ENCODE measurements at places on chromosomes 1 and 21. TPM values are rescaled to one million over a fixed set of nuclear protein-coding genes. Genes with fewer than 3 reads are reported as not detected.

DSTYK gene
- 6.1 TPM for polyA plus RNA-seq

DNA sequence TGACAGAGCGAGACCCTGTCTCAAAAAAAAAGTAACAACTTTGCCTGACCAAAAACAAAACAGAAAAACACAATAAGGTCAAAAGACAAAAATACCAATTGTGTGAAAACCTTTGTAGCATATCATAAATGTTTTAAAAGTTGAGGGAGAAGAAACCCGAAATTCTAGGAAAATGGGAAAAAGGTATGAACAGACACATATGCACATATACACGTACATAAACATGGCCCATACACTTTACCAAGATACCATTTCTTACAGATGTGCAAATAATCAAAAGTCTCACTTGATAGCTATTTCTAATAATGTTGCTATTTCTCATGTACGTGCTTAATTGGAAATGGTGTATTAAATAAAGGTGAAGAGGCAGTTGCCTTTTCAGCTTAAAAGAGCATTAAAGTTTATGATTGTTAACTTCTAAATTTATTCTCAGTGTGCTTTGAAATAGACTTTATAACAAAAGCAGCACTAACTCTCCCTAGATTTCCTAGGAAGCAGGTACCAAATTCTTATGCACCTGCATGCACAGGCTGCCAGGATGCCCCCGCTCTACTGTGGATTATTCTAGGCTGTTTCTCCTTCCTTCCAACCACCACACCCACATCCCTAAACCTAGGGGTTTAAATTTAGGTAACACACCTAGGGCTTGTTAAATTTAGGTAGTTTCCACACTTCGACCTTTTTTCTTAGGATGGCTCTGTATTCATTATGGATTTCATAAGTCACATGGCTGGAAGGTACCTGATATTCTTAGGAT, 33.8 kb downstream of the ADARB1 start:
- H3K27ac ChIP-seq = no peak overlapping the region
- DNase-seq = no peak
- no peaks in the 10 kb centered on the region for H3K36me3 ChIP-seq

- no peak overlapping the region for H3K27ac ChIP-seq
- H3K36me3 ChIP-seq = no peaks in the 10 kb centered on the region
- H3K27me3 ChIP-seq = no peaks in the 10 kb centered on the region
- no peak overlapping the region for H3K4me3 ChIP-seq
- DNase-seq = no peak
- peaks cover 4% of the 10 kb centered on the region for H3K4me1 ChIP-seq
Measured at GRCh38 chr1:8674481-8674880, 143.0 kb downstream of the RERE start.

TMEM200B gene
- polyA plus RNA-seq = 6.9 TPM

DNA sequence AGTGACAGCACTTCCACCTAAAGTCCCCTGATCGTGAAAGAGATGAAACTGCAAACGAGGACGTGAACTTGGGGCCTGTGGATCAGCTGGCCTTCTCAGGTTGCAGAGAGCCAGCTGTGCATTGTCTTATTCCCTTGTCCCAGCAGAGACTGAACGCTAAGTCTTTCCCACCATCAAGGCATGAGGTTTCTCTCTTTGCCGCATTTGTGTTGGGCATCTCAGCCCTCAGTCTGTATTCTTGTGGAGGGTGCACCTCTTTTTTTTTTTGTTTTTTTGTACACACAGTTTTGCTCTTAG, 71.4 kb downstream of the KIF26B start:
- no peaks in the 10 kb centered on the region for H3K36me3 ChIP-seq
- peaks cover 8% of the 10 kb centered on the region for H3K4me1 ChIP-seq
- no peak overlapping the region for H3K4me3 ChIP-seq
- DNase-seq = no peak

DNA sequence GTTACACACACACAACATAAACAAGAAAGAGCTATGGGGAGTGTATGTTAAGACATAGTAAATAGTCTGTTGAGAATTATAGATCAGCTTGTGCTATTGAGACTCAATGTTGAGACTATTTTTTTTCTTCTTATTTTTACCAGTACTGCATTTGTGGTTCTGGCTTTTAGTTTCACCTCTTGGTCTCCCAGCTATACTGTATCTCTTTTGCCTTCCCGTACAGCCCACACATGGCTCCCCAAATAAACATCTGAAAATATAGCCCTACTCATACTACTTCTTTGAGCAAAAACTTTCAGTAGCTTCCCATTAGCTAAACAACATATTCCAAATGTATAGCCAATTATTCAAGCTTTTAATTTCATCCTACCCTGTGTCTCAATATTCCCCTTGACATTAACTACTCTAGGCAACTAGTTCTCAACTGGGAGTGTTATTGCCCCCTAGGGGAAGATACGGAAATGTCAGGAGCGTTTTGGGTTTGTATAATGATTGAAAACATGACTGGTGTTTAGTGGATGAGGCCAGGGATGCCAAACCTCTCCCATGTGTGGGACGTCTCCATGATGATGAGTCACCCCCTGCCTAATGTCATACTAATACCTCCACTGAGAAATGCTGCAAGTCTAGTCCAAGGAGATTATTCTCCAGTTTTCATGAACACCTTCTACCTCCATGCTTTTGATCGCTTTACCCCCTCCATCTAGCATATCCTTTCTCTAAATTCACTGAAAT, 6.8 kb downstream of the RPE65 start:
- no peak overlapping the region for H3K27ac ChIP-seq
- no peaks in the 10 kb centered on the region for H3K36me3 ChIP-seq
- peak; percentile 13 for DNase-seq
